Central memory CD4-positive, alpha-beta T cell (primary cell): ENCODE measurements at places on chromosomes 4 and X.

DNA sequence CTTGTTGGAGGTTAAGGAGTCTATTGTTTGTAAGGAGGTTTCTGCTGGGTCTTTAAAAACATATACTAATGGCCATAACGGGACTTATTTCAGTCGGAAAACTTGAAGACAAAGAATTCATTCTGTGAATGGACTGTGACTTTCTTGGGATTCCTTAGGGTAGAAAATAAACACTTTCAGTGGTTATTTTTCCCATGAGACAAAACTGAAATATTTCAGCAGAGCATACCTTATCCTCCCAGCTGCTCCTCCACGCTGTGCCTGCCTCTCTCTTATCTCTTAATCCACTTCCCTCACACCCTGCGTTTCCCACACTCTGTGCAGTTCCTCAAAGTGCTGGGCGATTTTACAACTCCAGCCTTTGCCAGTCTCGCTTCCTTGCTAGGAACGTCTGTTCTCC, 47.1 kb upstream of the SORBS2 start:
- no peak for DNase-seq

GRCh38 chr4:7767526-7767925, 172.1 kb downstream of the AFAP1 start:
- no peak for DNase-seq

- DNase-seq, result no peak
Observed at GRCh38 chr4:149345424-149345823, 470.2 kb downstream of the IQCM start.

GRCh38 chr4:3826247-3827172, 60.3 kb downstream of the ADRA2C start:
- DNase-seq, result no peak

- DNase-seq, result no peak
Observed at GRCh38 chrX:154784149-154784995, 20.9 kb downstream of the MPP1 start.

GRCh38 chr4:82708982-82709381, 89.6 kb downstream of the SCD5 start:
- no peak for DNase-seq

- DNase-seq, result no peak
Observed at GRCh38 chrX:71301195-71301924, at the start of gene ITGB1BP2. ITGB1BP2 (plus strand) TSS chrX:71301750; CDS start chrX:71301807, 57 bp downstream.

- no peak for DNase-seq
Observed at GRCh38 chr4:20423420-20423819, 171.7 kb downstream of the SLIT2 start.

GRCh38 chrX:72247206-72247942, 8.5 kb upstream of the ERCC6L start:
- no peak for DNase-seq

- no peak for DNase-seq
Observed at GRCh38 chr4:75771607-75772006, 47.2 kb downstream of the USO1 start.

DNA sequence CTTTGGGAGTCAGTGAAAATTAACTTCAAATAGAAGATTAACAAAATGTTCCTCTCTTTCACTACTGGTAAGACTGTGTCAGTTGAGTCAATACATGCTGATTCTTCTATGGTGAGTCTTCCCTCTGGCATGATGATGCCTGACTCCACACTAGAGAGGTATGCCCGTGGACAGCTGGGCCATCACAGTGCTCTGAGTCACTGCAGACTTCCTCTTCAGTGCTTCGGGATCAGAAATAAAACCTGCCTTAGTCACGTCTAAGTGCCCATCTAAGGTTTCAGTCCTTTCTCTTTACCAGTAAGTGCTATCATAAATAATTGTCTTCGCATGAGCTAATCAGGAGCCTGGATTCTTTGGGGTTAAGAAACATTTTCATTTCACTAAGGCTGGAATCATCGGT, 1.6 kb upstream of the ASB5 start:
- DNase-seq, result no peak

- no peak for DNase-seq
Observed at GRCh38 chr4:184406958-184407391, 67.4 kb downstream of the IRF2 start.

- DNase-seq, result no peak
Observed at GRCh38 chr4:78166622-78167021, 109.5 kb downstream of the FRAS1 start.

DNA sequence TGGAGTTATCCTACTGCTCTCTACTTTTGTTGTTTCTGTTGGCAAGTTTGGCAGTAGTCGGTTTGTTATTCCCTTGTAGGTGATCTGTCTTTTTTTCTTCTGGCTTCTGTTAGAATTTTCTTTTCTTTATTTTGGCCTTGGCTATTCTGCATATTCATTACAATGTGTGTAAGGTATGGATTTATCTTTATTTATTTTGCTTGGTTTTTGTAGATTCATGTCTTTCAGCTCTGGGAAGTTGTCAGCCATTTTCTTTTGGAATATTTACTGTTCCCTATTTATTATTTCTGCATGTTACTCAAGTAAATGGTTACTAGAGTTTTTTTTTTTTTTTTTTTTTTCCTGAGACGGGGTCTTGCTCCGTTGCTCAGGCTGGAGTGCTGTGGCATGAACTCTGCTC, 12.6 kb downstream of the ADD1 start:
- no peak for DNase-seq

GRCh38 chr4:167890226-167890625, 202.1 kb upstream of the ANXA10 start:
- no peak for DNase-seq

DNA sequence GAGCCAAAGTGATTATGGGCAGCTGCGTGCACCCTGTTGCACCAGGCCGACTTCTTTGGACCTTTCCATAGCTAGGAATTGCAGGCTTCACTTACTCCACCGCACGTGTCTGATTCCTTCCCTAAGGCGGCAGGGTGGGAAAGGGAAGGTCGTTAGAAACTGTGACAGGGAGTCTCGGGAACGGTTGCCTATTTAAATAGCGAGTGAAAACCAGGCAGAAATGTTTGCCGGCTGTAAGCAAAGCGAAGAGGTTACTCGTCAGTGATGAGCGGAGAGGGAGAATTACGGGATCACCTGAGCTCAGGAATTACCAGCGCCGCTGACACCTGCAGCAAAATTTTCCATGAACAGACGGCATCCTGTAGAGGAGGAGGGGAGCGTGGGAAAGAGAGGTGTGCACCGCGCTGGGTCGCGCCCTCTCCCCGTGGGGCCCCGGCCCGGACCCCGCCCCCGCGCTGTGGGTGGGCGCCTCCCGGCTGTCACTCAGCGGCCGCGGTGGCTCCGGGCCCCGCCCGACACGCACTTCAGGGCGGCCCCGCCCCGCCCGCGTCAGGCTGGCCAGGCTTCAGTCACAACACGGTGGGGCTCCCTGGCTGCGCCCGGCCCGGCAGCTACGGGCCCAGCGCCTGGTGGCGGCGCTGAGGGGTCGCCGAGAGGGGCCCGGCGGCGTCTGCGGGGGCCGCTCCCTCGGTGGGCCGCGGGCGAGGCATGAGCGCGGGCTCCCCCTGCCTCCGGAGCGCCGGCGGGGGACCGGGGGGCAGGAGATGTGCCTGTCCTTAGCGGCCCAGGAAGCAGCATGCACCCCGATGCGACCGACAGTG, at the start of gene SNX25:
Gene SNX25 (plus strand): TSS at position 568 of the 821 bp plus-strand sequence. CDS start 229 bp downstream, at position 797.
- DNase-seq, result peak; percentile 84

- no peak for DNase-seq
Observed at GRCh38 chr4:150647008-150647407, 65.1 kb downstream of the MAB21L2 start.

DNA sequence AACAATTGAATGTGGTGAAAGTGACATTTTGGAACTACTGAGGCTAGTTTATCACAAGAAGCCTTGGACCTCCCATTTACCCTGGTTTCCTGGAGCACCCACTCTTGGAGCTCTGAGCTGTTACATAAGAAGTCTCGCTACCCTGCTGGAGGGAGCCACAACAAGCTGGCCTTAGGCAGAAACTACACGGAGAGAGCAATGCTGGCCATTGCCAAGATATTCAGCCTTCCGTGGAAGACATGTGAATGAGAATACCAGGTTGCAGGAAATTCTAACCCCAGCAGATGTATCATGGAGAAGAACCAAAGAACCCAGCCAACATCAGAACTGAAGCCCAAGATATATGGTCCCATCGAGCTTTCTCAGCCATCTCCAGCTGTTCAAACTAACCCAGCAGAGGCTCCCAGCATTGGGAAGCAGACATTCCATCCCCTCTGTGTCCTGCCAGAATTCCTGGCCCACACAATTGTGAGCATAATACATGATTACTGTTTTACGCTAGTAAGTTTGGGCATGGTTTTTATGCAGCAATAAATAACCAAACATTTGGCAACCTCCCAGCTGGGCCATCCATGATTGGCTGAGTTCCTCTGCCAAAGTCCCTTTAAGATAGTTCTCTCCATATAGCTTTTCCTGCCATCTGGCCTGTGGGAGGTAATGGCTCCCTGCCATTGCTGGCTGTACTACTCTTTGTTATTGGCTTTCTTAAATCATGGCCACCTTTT, 17.9 kb upstream of the PDE5A start:
- DNase-seq, result no peak

- DNase-seq, result no peak
Observed at GRCh38 chrX:119521246-119521645, 44.0 kb downstream of the STEEP1 start.

DNA sequence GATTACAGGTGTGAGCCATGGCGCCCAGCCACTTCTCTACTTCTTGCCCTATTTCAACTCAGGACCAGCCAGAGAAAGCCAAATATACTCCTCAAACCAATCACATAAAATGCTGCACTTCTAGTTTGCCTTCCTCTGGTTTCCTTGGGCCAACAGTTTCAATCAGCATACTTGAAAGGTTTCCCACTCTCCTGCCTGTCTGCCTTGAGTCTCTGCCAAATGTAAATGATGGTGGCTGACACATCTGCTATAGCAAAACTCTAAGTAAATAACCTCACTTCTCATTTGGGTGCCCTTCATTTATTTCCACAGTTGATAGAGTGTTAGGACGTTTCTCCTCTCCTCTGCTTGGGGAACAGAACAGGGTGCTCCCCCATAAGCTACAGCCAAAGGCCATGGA, 36.4 kb upstream of the PPA2 start:
- DNase-seq, result no peak

DNA sequence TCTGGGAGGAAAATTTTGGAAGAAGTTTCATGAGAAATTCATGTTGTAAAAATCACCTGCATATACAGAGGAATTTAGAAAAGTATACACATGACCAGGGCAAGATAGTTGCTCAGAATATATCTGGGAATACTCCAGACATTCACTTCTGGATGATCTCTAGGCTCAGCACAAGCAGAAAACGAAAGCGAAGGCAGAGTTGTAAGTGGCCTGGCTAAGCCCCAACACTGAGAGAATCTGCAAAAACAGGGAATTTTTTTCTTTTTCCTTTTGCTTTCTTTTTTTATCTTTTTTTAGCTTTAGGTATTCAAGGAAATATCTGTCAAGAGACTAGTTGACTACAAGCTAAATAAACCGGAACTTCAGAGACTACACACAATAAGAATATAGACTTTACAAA, 207.2 kb downstream of the FGF13 start:
- no peak for DNase-seq

DNA sequence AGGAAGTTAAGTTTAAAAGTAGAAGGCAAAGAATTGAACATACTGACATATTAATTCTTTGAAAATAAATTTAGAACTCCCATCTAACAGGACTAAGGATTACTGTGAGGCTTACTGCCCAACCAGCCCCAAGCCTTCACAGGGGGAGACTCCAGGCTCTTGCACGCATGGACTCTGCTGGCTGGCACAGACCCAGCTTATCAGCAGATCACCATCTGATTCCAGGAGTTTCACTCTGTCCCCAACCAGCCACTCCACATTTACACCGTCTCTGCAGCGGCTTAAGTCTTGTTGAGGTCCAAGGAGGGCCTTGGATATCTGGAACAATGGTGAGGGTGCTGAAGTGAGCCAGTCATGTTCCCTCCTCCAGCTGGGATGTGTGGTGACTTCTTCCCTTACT, 16.4 kb upstream of the OTUD4 start:
- no peak for DNase-seq

DNA sequence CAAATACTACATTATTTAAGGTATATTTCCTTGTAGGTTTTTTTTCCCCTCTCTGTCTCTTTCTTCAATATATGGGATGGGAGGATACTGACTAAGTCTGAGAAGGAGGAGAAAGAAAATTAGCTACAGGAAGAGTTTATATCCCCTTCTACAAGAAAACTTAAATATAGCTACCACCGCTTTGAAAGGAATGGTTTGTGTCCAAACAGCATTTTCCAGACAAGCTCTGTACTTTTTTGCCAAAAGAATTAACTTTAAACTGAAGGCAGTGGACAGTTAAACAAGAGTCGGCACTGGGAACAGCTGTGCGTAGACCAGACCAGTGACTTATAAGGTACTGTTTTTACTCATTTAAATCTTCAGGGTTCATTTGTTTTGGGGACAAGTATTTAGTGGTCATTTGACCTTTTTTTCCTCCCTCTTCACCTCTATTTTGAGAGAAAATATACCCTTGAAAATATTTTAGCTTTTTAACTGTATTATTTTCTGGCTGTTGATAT, 303.7 kb downstream of the ARHGAP24 start:
- no peak for DNase-seq

GRCh38 chr4:1767061-1767769, 25.9 kb upstream of the FGFR3 start:
- no peak for DNase-seq

DNA sequence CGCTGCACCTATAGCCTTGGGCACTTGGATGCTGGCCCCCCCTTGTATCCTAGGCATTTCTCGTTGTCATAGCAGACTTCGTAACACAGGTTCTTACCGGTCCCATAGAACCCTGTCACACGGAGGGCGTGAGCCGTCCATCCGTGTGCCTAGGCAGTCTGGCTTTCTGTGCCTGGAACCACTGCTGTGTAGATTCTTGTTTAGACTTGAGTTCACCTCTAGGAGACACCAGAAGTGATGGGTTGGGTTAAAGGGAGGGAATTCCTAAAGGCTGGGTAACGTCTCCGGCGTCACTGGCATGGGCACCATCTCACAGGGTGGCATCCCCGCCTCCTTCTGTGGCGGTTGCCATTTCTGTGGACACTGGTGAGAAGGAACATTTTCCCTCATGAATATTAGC, 13.5 kb upstream of the NKX1-1 start:
- no peak for DNase-seq

- no peak for DNase-seq
Observed at GRCh38 chr4:151266497-151266896, 10.5 kb upstream of the PRSS48 start.

- DNase-seq, result no peak
Observed at GRCh38 chr4:100816436-100817045, 298.7 kb upstream of the EMCN start.

- no peak for DNase-seq
Observed at GRCh38 chr4:128166982-128167381, 105.9 kb downstream of the LARP1B start.

- DNase-seq, result no peak
Observed at GRCh38 chrX:93875621-93876282, 201.7 kb downstream of the FAM133A start.

- no peak for DNase-seq
Observed at GRCh38 chrX:112851161-112851779, 10.6 kb upstream of the AMOT start.

DNA sequence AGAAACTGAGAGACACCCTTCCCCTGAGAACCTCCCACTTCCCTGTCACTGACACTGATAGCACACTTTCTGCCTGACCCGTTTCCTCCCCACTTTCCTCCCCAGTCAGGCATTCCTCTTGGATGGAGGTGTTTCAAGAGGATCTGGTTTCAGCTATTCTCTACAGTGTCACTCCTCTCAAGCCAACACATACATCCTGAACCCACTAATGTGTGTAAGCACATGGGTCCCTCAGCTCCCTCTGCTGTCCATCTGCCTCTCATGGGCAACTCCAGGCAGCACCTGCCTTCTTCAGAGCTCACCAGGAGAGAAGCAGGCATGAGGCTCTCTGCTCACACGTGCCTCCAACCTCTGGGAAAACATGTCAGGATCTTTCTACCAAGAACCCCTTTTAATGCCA, 207.6 kb downstream of the NAF1 start:
- no peak for DNase-seq
